ENCODE measurements at places on chromosomes 4 and X.

GRCh38 chr4:138406876-138407275 lies 164.7 kb upstream of the SLC7A11 start:
- no peak for DNase-seq

DNA sequence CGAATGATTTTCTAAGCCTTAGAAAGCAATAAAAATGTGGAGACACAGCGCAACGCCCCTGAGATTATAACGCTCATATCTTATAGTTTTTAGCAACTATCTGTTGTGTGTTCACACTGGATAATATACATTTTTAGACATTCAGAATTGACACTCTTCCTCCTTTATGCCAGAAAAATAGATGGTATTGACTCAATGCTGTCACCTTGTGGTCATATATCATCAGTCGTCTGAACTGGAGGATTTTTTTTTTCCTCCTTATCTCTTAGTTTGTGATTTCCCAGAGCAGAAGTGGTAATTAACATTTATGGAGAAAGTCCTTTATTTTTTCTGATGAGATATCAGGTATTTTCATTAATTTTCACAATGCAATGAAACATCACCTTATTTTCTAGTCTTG lies 759.6 kb downstream of the RAB28 start:
- DNase-seq, result no peak

DNA sequence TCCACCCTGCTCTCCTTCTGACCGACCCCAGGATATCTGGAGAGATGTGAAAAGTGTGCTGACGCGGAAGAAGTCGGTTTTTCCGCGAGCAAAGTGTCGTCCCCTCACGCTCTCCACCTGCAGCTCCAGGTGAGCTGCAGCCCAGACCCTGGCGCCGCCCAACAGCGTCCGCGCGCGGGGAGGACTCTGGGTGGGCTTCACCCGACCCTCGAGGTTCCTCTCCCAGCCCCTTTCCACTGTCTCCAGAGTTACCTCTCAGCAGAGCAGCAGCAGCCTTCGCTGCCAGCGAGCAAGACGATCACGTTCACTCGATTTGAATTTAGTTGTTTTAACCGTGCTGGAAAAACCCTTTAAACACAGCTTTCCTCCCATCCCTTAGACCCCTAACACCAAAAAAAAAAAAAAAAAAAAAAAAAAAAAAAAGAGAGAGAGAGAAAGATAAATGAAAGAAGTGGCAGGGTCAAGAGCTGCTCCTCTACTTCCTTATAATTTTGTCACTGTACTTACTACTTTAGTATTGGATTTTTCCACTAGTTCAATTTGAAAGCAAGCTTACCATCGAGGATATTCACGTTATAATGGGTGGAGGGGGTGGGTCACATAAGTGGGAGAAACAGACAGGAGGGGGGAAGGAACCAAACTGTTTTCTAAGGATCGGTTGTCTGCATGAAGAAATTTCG lies 758 bp upstream of the NR3C2 start:
- no peak for DNase-seq

- peak; percentile 35 for DNase-seq
Measured at GRCh38 chr4:110631584-110632505, 9.0 kb upstream of the PITX2 start.

DNA sequence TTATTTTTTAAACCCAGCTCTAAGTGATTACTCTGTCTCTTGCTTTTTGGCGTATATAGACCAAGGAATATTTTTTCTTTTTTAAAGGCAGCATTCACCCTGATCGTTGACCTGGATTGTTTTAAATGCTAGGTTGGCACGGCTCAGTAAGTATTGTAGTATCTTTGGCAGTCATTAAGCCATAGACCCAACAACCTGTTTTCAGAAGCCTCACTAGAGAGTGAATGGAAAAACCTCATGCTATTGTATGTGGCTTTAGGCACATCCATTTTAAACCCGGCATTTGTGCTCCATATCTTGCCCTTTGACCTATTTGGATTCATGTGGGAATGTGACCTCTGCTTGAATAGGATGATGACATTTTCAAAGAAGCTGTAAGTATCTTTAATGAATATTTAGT lies 183.9 kb downstream of the SNCA start:
- no peak for DNase-seq

- no peak for DNase-seq
Measured at GRCh38 chr4:89757154-89757719, 79.7 kb downstream of the SNCA start.

DNA sequence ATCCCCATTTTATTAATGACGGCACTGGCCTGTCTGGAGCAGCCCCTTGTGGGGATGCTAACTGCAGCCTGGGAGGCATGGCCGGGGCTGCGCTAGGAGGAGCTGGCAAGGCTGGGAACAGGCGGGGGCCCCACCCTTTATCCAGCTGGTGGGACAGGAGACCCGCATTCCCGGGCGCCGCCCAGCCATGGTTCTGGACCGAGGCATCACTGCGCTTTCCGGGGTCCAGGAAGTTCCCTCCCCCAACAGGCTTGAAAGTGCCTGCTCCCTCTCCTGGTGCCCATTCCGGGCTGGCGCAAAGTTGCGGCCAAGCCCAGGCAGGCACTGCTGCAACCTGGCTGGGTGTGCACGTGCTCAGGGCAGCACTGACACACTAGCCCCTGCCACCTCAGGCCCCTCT lies 124.5 kb downstream of the PARM1 start:
- no peak for DNase-seq

GRCh38 chr4:79205121-79205520 lies 120.7 kb downstream of the NAA11 start:
- no peak for DNase-seq

- no peak for DNase-seq
Measured at GRCh38 chr4:186904101-186904500, 180.4 kb upstream of the FAT1 start.

DNA sequence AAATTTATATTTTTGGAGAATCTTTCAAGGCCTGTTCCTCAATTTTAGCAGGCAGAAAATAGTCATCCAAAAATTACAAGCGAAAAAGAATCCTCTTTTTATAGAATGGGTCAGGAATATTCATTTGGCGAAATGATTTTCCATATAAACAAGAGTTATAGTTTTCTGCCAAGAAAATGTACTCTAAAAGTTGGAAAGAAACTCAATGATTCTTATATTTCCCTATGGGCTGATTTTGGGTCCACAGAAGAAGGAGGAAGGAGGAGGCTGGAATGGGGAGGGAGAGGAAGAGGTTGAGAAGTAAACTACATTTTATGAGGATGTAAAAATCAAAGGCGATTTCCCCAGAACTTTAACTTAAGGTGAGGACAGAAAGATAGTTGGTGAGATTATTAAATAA lies 159.3 kb downstream of the DCAF12L1 start:
- no peak for DNase-seq

DNA sequence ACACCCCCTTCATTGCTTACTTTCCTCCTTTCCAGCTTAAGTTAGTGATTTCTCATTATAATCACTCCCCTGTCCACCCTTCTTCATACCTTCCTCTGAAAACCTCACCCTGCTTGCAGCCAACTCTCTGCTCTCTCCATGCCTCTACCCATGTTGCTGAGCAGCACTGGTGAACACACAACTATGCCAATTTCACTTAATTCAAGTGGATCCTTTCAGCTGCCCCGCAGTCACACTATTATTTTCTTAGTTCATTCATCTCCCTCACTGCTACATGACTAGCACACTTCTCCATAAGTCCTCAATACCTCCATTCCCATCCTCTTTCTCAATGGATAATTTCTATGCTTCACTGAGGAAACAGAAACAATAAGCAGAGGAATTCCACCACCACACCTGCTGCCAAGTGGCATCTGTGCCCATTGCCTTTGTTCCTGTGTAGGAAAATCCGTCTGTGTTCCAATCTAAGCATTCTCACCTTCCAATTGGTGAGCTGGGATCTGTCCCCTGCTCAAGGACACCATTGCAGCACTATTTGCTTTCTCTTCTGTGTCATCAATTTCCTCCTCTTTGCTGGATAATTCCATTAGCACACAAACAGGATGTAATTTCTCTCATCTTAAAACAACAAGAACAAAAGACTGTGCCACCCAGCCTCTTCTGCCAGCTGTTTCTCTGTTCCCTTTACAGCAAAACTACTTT lies 25.2 kb upstream of the PRSS48 start:
- no peak for DNase-seq

DNA sequence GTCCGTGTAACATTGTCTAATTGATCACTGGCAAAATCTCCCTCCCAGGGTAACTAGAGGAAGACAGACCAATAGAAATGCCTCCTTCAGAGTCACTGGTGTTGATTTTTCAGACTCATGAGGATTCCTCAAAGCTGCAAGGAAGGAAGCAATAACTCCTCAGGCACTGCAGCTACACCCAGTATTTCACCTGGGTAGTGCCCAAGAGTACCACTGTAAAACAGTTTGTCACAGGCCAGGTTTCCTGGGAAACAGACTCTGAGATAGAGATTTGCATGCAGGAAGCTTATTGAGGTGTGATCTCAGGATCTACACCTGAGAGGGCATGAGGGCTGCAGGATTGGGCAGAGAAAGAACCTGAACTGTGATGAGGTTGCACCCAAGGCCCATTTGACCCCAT lies 240.7 kb upstream of the ATP6AP2 start:
- no peak for DNase-seq

DNA sequence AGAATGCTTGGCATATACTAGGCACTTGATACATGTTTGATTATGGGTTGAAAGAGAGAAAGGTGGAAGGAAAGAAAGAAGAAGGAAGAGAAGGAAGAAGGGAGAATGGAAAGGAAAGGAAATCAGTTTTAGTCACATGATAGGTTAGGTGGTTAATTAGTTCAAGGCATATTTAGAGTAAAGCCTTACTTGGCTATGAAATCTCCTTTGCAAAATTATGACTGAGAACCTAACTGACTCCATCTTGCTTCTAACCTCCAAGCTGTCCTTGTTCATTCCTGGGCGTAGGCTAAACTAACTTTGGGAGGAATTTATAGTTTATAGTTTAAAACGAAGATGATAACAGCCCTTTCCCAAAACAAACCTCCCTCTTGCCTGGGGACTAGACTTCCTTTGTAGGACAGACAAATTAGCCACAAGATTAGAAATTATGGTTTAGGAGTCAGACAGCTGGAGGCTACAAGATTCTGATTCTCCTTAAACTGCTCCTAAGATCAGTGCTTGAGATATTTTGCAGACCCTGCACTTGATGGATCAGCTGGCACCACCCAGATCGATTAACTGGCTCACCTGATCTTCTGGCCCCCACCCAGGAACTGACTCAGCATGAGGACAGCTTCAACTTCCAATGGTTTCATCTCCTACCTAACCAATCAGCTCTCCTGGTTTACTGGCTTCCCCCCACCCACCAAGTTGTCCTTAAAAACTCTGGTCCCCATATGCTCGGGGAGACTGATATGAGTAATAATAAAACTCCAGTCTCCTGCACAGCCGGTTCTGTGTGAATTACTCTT lies 55.0 kb downstream of the TXK start:
- DNase-seq, result no peak

DNA sequence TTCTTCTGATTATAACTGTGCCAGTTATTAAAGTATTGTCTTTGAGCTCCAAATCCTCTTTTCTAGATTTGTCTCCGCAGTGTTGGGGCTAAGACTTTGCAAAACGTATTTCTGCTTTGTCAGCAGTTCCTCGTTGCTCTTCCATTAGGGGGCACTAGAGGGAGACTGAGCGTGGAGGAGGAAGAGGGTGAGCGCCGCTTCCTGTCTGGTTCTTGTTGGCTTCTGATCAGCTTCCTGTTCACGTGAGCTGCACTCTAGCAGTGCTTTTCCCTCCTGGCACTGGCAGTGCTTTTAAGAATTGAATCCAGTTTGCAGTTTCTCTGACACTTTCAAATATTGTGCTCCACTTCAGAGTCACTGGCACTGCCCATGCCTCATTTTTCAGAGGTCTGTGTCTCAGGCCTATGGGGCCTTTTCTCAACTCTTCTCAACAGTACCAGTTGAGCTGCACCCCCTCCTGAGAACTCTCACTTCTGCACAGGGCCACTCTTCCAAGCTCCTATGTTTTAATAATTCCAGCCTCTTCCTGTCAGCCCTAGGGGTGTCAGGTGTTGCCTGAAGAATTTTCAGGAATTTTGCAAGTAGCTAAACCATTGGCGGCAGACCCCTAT lies 54.4 kb upstream of the LCORL start:
- DNase-seq, result peak; percentile 36

GRCh38 chrX:13069771-13070416 lies 25.5 kb upstream of the FAM9C start:
- DNase-seq, result no peak

- no peak for DNase-seq
Measured at GRCh38 chr4:138113819-138114400, 128.2 kb downstream of the SLC7A11 start.
